ENCODE measurements at places on chromosomes 3 and 15.

GRCh38 chr3:189309400-189309975 lies 137.7 kb downstream of the TPRG1 start:
- no peak for DNase-seq

GRCh38 chr15:39053480-39053879 lies 488.9 kb upstream of the RASGRP1 start:
- DNase-seq, result no peak

DNA sequence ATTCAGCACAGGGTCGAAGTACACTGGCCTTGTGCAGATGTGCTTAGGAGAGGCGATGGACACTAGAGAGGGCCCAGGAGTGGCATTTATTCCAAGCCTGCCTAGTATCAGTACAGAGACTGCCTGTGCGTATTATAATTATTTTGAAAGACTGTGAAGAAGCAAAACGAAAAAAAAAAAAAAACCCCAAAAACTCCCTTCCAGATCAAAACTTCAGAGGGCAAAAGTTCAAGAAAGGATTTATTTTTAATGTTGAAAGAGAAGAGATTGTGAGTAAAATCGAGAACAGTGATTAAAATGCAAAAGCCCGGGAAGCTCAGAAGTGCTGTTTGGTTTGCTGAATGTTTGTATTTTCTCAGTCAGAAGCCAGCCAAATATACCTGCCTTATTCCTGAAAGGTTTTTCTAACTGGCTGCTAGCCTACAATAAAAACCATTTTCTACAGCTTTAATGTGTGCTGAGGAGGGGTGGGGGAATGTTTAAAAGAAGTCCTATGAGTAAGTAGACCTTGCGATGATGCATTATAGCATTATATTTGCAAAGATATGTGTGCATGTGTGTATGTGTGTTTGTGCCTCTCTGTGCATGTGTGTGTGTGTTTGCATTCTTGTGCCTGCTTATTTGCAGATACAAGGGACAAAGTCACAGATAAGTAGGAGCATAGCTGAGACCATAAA lies 19.3 kb upstream of the LZTFL1 start:
- DNase-seq, result no peak

DNA sequence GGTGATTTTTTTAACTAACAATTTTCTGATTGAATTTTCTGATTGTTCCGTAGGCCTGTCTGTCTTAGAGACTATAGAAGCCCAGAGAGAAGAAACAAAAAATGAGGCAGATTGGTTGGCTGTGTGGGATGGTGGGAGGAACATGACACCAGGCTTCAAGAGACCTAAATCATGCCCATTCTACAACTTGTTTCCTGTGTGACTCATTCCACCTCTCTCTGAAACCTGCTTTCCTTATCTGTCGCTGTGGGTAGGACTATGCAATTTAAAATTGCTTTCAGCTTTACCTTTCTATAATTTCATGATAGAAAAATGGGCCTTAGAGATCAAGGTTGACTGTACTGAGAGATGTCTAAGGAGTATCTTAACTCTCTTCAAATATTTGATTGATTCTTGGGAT lies 44.5 kb downstream of the OXNAD1 start:
- no peak for DNase-seq

DNA sequence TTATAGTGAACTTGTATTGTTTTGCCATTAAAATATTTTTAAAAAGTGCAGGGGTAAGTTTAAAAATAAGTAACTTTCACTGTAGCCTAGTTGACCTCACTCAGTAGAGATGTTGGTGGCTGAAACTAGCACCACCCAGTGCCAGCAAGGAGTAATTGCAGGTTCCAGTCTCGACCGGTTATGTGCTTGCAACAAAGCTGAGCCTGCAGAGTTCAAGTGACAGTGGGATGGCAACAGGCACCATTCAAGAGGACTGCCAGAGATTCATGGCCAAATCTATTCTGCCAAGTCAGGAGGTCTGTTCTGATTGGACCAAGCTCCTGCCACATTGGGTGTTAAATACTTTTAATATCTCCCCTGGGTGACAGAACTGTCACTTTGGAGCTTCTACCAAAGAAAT lies 2.7 kb downstream of the ADAMTS7 start:
- DNase-seq, result no peak

DNA sequence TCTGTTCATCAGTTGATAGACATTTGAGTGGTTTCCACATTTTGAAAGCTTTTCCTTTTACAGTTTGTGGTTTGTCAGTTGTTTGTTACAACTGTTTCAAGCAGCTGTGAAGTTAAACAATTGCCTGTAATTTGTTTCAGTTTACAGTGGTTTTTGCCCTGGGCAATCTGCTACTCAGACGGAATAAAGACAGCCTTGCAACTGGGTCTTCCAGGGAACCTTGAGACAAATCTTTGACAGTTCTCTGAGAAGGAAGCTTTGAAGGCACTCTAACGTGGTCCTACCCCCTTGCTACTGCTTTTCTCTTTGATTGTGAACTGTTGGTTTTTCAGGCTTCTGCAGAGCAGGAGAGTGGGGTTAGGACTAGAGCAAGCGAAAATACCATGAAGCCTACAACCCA lies 28.0 kb downstream of the LRRC28 start:
- DNase-seq, result no peak

DNA sequence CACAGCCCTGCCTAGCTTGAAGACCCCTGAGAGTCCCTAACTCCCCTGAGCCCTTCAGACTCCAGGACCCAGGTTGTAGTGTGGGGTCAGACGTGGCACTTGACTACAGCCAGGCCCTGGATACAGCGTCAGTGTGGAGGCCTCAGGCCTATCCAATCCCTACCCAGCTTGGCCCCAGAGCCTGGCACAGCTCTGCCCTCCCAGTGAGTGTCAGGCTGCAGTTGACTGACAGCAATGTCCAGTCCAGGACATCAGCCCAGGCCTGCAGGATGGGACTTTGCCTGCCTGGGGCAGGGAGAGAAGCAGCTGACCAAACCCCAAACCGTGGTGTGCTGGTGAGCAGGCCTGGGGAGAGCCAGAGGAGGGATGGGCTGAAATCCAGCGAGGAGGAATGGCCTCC lies 27.3 kb downstream of the KLF13 start:
- DNase-seq, result no peak

- DNase-seq, result no peak
Measured at GRCh38 chr3:55888282-55888885, 401.3 kb upstream of the WNT5A start.

DNA sequence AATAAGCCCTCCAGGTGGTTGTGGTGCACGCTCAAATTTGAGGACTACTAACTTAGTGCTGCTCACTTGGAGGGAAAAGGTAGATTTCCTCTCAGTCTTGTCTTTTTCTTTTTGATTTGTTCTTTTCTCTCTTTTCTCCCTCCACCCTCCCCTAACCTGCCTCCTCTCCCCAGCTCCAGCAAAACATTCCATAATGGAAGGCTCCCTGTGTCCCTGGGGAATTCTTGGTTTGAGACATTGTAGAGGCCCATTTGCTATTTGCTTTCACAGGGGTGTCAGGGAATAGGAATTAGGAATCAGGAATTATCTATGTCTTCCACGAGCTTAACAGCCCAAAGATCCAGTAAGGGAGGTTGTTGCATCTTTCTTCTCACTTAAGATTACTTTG lies 136.8 kb upstream of the UMPS start:
- no peak for DNase-seq

GRCh38 chr15:29785136-29785535 lies 37.1 kb downstream of the TJP1 start:
- DNase-seq, result no peak

GRCh38 chr3:108287146-108287545 lies 9.2 kb upstream of the HHLA2 start:
- no peak for DNase-seq

- no peak for DNase-seq
Measured at GRCh38 chr3:28612232-28612631, 263.6 kb upstream of the AZI2 start.

DNA sequence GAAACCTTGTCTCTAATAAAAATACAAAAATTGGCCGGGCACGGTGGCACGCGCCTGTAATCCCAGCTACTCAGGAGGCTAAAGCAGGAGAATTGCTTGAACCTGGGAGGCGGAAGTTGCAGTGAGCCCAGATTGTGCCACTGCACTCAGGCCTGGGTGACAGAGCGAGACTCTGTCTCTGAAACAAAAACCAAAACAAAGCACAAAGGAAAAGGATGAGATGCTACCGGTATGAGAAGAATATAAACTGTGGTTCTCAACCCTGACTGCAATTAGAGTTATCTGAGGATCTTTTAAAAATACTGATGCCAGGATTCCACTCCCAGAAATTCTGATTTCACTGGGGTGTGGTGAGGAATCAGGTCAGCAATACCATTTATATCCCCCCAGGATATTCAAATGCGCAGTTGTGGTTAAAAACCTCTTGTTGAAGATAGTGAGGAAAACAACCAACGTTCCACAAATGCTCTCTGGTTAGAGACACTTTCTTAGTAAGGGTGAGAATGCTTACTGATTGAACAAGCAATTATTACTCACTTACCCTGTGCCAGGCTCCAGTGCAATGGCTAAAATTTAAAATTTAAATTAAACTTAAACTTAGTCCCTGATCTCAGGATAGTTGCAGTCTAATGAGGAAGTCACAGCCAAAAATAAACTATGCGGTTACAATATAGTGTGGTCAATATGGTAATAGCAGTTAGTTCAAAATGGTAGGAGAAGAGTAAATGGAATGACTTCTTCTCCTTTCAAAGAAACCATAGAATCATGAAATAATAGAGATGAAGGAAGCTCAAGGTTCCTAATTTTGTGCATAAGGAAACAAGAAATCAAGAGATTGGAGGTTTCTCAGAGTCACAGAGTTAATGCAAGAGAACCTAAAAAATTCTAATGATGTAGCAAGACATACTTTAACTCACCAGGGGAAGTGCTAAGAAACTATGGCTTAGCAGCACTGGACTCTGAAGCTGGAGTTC lies 109.5 kb downstream of the SSR3 start:
- DNase-seq, result no peak

- no peak for DNase-seq
Measured at GRCh38 chr3:24202071-24202470, 257.0 kb downstream of the NR1D2 start.

DNA sequence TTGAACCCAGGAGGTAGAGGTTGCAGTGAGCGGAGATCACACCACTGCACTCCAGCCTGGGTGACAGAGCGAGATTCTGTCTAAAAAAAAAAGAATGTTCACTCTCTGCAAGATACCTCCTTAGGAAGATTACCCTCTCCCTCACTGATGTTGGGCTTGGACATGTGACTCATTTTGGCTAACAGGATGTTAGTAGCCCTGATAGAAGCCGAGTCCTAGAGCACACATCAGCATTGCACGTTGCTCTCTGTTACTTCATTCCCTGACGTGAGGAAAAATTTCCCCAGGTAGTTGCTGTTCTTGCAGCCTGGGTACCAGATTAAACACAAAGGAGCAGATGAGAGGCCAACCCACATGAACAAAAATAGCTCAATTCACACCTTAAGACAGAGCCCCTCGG lies 78.1 kb upstream of the PRICKLE2 start:
- DNase-seq, result no peak

DNA sequence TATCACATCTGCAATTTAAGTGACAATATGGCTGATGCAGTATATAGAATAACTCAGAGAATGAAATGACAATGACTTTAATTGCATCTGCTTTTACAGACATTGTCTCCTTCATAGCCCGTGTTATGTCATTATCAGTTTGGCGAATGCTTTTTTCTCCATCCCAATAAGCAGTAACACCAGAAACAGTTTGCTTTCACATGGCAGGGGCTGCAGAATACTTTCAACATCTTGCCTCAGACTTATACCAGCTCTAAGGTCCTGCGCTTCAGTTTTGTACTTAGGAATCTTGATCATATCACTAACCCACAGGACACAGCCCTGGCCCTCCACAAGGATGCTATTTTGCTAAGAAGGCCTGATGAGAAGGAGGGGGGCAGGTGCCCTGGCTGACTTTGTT lies 49.9 kb upstream of the SPESP1 start:
- no peak for DNase-seq

GRCh38 chr3:37620071-37620635 lies 241.5 kb upstream of the CTDSPL start:
- no peak for DNase-seq

DNA sequence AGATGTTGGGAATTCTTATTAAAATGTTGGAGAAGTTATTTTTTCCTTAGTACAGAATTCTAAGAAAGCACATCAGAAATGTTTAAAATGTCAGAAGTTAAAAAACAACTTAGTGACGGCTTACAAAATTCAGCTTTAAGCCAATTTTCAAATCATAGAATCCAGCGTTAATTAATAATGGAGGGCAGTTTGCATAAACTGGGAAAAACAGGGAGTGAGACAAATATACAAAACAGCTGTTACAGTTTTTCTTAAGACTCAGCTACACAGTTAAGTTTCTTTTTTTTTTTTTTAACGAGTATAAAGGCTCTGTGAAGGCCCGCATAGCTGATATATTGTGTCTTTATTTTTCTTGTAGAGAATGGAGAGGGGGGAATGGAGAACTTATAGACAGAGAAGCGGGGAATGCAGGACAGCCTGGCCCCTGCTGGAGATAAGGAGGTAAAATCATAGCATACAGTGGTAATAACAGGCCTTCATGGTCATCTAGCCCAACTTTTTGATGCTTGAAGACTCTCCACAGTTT lies 164.4 kb downstream of the BBX start:
- no peak for DNase-seq

DNA sequence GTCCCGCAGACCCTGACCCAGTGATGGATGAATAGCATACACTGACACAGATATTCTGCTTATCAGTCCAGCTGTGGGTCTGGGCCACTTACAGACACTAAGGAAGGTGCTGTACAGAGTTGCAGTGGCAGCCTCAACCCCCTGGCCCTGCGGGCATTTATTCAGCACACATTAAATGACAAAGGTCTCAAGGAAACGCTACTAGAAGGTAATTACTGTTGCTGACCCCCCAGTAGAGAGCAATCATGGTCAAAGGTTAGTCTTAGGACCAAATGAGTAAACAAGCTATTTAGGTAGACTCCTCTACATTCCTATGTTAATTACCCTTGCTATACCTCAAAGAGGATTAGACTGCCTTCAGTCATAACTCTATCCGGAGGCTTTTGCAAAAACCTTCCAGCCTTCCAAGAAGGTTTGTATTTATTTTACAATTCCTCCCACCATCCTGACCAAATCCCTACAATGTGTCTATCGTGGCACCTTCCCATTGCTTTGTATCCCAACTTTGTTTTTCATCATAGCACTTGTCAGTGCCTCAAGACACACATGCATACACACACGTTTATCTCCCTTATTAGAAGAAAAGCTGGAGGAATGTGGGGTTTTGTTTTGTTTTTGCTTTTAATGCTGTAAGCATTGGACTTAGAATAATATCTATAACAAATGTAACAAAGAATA lies 227.9 kb downstream of the PYDC2 start:
- no peak for DNase-seq

DNA sequence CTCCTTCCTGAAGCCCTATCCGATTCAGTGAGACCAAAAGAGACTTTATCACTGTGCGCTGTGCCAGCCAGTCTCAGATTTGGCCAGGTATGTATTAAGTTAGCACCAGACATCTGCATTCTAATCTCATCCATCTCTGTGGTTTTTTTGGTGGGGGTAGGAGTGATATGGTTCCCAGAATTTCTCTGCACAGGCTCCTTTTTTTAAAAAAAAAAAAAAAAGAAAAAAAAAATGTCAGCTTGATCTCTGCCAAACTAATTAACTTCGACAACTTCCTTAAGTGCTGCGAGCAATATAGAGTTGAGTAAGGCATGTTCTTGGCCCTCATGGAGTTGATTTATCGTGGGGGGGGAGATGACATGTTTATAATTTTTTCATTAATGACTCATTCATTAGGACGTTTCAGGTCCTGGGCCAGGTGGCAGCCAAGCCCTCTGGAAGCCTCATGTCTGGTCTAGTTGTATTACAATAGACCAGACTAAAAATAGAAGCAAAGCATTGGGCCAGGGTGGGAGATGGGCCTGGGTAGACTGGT lies 12.9 kb downstream of the SLCO3A1 start:
- DNase-seq, result peak; percentile 56

- DNase-seq, result no peak
Measured at GRCh38 chr15:50302581-50302980, 37.1 kb upstream of the HDC start.

- no peak for DNase-seq
Measured at GRCh38 chr15:44968475-44968874, 12.0 kb downstream of the TERB2 start.

Measured in ovary (tissue), 10 donors.